Activated gamma-delta T cell treated with anti-CD3 and anti-CD28 coated beads, Interleukin-2, amount 50 U/mL, for 16 hours (primary cell): ENCODE measurements at places on chromosomes 11 and 22.

- no peak for DNase-seq
Observed at GRCh38 chr11:130782361-130783222, 133.7 kb downstream of the SNX19 start.

DNA sequence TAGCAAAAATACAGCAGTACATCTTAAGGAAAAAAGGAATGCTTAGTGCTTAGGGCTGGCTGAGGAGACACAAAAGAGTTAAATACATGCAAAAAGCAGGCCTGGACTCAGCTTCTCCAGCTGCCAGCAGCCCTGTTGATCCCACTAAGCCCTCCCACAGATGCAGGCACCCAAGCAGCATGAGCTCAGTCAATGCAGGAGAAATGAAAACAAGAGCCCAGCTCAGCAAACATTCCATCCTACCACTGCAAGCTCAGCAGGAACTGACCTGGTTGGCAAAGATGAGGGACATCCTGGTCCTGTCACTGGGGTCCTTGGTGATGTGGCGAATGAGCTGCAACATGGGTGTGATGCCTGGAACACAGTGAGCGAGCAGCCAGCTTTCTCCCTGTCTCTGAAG lies 5.8 kb downstream of the CYB5R2 start:
- DNase-seq, result no peak

DNA sequence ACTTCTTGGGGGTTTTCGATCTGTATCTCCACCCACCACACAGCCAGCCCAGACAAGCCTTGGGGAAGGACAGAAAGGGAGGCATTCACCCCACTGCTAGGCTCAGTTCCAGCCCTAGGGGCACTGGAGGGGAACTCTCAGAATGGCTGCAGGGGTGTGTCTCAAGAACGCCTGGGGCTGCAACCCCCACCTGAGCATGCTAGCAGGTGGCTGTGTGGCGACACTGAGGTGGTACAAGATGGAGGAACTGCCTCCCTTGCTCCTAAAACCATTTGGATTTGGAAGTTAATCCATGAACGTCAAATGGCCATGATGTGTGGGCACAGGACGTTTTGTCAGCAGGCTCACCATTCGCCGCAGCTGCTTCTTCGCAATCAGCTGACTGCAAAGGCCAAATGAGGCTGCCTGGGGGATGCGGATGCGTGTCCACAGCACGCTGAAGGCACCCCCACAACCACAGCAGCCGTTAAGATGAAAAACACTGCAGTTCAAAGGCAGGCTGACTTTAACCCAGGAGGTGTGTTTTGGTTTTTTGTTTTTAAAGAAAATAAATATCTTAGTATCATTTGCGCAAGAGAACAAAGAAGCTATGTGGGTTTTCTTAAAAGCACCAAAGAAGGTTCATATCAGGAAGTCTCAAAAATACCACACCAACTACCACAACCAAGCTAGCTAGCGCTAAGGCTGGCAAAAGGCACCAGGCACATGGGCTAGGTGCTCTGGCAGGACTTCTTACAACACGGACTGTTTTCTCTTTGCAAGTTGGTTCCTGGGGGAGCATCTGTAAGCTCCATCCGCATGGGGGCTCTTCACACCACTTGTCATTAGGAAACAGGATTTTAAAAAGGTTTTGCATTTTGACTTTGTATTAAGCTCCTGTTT lies 22.2 kb upstream of the NAP1L4 start:
- DNase-seq, result peak; percentile 69

DNA sequence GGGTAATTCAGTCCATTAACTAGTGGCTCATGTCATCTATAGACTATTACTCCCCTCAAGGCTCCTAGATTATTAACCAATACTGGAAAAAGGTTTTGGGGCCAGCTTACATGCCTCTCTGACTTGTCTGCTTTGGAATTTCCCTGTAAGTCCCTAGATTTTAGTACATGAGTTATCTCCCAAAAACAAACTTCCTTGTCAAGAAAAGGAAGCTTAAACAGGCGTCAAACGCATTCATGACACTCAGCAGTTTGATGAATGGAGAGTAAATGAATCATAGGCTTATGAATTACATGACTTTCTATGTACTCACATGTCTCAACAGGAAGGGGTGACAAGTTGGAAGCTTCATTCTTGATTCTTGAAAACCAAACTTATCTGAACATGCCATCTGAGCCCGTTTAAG lies 70.8 kb downstream of the BLID start:
- no peak for DNase-seq

- DNase-seq, result no peak
Observed at GRCh38 chr11:70001246-70001645, 76.9 kb upstream of the ANO1 start.

- DNase-seq, result no peak
Observed at GRCh38 chr22:38713921-38714320, 8.2 kb downstream of the GTPBP1 start.

DNA sequence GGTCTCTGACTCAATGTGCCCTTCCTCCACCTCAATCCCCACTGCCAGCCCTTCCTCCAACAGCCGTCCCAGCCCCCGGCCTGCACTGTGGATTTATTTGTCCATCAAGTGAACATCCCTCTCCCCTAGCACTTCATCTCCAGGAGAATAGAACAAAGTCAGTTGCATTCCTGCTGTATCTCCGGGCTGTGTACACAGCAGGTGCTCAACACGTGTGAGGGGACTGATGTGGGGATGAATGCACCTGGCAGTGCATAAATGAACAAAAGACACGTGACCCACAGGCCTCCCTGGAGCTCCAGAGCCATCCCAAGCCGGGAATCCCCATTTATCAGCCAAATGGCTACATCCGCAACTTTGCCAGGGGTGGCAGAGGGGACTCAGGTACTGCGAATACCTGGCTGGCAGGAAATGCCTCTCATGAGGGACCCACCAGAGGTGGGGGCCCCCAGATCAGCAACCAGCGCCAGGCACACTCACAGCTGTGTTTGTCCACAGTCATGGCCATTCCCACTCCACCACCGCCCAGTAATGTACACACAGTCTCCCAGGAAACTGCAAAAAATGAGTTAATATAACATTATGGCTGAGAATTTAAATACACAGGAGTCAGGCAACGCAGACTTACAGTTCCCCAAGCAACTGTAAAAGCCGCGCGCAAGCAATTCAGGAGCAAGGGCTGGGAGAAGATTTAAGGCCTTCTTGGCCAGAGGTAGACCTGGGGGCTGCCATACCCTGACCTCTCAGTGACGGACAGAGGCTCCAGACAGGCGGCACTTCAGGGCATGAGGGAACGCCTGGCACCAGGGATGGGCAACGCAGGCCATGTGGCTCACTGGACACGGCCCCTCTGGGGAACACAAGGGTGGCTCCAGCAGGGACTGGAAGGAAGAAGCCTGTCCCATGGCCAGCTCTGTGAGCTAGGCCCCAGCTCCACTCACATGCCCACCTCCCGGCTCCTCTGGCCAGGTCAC lies 50.3 kb upstream of the TCF20 start:
- no peak for DNase-seq

- DNase-seq, result no peak
Observed at GRCh38 chr11:43904742-43905535, 24.3 kb downstream of the ALKBH3 start.

GRCh38 chr11:4194889-4195288 lies 100.3 kb downstream of the RRM1 start:
- no peak for DNase-seq

GRCh38 chr11:62850911-62851806 lies 11.8 kb upstream of the WDR74 start:
- DNase-seq, result no peak

DNA sequence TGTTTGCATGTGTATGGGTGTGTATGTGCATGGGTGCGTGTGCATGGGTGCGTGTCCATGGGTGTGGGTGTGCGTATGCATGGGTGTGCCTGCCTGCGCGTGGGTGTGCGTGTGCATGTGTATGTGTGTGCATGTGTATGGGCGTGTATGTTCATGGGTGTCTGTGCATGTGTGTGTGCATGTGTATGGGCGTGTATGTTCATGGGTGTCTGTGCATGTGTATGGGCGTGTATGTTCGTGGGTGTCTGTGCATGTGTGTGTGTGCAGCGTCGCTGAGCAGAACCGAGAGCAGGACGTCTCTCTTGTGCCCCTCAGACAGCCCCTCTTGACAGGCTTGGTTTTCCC lies 13.9 kb downstream of the IL17REL start:
- no peak for DNase-seq

DNA sequence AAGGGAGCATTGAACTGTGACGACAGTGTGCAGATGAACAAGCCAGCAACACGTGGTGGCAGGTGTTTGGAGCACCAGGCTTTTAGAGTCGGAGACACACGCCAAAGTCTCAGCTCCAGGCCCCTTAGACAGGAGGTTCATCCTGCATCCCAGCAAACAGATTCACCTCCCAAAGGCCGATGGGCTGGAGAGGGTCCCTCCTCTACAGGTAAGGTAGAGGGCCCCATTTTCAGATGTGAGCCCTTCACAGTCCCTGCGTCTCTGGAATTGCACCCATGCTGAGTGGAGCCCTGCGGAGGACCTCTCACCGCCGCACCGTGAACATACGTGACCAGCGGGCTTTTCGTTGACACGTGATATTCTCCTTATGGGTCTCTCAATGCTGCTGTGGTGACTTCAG lies 109.0 kb upstream of the B3GAT1 start:
- no peak for DNase-seq
